ENCODE measurements at places on chromosomes 12 and 14. TPM values are rescaled to one million over a fixed set of nuclear protein-coding genes. Genes with fewer than 3 reads are reported as not detected.

Gene APOLD1
- total RNA-seq: 2.6 TPM

Gene CATSPERB
- not detected for total RNA-seq

Gene KRT74
- total RNA-seq: not detected

Gene RNF31
- total RNA-seq: 75.5 TPM

Gene NUP37
- 90.3 TPM for total RNA-seq

Gene DAO
- not detected for total RNA-seq

Gene CCDC88C
- 66.0 TPM for total RNA-seq

Gene IL26
- total RNA-seq: 1.2 TPM

Gene CTSG
- not detected for total RNA-seq

Gene TMEM253
- not detected for total RNA-seq

Gene SLC7A8
- 0.40 TPM for total RNA-seq

Gene SDR9C7
- not detected for total RNA-seq

Gene TRMT5
- total RNA-seq: 21.1 TPM

Gene OTOGL
- total RNA-seq: not detected

Gene FBXW8
- total RNA-seq: 9.1 TPM

Gene RIMBP2
- not detected for total RNA-seq

Gene ZDHHC22
- total RNA-seq: not detected

Gene GARIN6
- not detected for total RNA-seq

Gene TAS2R8
- total RNA-seq: not detected

Gene ALDH2
- 1.4 TPM for total RNA-seq

Measured in activated CD8-positive, alpha-beta memory T cell treated with anti-CD3 and anti-CD28 coated beads for 36 hours (primary cell).